D341Med (cell line): ENCODE measurements at places on chromosomes 2 and 18.
A peak's percentile ranks its signal among the peaks of the same experiment; 100 is the strongest.

DNA sequence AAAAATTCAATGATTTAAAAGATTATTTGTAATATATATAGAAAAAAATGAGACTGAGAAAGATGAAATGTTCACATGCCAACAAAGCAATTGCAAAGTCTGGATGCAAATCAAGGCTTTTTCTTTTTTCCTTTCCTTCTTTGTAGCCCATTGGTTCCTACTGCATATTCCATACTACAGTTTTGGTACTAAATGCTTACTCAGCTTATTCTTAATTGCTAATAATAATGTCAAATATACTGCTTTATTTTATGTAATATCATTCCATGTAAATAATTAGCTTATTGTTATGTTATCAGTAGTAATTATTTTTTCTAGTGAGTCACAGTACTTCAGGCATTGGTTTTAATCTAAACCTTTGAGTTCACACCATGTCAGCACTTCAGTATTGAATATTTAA is 407.4 kb upstream of the LRRTM1 start:
- no peak for DNase-seq

GRCh38 chr2:18078216-18078615 is 199.7 kb downstream of the KCNS3 start:
- no peak for DNase-seq

GRCh38 chr2:199588054-199588453 is 130.3 kb upstream of the SATB2 start:
- no peak for DNase-seq

DNA sequence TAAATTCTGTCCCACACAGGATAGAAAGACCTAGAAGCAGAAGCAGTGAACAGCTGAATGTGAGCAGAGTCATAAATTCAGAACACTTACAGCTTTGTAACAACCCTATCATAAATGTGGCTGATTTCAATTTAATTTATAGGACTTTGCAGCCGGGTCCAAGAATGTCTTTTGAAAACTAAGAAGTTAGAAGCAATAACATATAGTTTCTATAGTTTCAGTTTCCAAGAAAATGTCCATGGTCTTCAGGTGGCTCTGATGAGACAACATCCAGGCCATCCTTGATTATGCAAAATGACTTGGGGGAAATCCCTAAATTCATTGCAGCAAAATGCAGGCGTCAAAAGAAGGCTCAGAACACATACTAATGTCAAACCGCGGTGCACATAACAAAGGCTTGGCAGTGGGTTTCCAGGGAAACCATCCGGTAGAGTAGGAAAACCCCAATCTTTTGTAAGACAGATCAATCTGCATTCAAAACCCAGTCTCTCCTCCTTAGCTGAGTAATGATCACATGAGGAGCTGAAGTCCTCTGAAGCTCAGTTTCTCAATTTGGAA is 442.2 kb upstream of the ID2 start:
- no peak for DNase-seq

DNA sequence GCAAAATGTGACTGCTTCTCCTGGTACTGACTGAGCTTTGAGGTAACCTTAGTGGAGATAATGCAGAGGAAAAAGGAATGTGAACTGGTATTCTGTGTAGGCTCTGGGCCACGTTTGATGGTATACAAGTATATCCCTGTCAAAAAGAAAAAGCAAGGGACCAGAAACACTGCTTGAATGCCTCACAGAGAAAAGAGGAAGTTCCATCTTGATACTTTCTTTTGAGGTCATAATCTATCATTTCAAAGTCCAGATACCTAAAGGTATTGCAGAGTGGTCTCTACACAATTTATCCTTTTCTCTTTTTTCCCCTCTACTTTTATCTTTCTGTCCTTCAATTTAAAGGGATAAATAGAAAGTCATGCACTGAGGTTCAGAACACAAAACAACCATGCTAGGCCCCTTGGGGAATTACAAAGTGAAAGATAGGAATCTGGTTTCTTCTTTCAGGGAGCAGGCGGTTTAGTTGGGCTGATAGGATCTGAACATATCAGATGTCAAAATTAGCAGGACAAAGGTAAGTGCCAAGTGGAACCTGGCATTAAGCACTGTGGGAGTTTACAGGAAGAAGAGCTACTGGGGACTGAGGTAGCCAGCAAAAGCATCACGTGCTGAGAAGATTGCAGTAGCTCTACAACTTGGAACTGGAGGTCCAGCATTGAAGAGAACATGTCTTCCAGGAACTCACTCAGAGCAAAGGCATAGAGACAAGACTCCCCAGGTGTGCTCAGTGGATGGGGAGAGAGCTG is 121.2 kb downstream of the LYPD6 start:
- DNase-seq, result no peak

DNA sequence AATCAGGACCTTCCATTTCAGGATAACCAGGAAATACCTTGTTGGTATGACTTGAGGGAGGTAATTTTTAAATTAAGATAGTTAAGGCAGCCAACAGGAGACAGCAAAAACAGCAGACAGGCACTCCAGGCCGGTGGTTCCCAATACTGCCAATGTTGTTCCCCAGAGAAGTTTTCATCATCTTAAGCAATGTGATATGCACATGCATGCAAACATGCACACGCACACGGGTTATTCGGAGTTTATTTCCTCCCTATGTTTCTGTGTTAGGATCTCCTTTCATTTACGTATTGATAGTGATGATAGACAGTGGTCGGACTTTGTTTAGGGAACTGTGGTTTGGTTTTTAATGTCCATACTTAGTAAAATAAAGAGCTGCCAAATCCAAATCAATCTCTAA is 55.3 kb downstream of the STEAP3 start:
- DNase-seq, result no peak

DNA sequence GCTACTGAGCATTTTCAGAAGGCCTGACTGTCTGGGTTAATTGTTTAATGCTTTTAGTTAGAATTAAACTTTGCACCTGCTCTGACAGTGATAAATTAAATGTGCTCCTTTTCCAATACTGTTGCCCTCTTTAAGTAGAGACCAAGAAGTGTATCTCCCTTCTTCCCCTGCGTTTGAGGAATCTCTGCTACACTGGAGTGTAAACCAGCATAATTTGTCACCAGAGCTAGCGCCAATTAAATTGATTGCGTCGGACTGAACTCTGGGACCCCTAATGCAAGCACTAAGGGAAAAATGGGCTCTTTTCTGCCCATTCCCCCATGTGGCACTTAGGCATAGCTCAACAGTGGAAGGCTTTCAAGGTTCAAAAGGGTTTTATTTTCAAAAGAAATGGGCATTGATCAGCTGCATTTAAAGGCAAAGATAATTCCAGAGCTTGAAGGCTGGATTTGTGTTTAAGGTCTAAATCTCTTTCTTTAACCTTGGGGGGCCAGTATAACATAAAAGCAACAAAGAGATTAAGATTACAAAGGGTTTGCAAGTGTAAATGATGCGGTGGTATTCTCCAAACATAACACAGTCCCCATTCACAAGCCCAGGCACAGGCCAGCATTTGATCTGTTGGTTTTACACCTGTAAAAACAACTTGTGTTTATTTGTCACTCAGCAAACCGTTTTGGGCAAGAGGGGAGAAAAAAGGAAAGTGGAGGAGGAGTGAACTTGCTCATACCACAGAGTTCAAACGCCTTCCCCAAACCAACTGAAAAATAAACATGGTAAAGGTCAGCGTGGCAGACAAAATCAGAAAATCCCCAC is 427.6 kb downstream of the BCL11A start:
- DNase-seq, result no peak

DNA sequence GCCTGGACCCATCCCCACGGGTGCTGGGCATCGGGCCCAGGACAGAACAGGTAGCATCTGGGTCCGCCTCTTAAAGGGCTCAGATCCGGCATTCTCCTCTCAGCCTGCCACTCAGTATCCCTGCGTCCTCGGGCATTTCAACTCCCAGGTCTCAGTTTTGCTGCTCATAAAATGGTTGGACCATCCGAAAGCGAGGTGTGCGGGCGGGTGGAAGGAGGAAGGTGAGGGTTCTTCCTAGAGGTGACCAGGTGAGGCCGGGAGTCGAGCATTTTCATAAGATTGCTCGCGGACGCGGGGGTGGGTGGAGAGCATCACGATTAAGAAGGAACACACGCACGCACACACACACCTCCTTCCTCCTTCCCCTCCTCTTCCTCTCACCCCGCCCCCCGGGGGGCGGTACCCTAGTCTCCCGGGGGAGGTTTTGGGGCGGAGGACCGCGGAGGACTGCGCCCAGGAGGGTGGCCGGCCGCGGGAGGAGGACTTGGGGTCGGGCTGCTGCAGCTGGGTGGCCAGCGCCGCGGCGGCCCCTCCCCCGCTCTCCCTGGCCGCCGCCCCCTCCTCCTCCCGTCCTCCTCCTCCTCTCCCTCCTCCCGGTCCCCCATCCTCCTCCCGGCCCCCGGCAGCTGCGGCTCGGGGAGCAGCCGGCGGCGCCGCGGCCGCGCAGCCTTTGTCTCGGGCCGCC is 97.9 kb upstream of the GPR45 start:
- peak; percentile 43 for DNase-seq

DNA sequence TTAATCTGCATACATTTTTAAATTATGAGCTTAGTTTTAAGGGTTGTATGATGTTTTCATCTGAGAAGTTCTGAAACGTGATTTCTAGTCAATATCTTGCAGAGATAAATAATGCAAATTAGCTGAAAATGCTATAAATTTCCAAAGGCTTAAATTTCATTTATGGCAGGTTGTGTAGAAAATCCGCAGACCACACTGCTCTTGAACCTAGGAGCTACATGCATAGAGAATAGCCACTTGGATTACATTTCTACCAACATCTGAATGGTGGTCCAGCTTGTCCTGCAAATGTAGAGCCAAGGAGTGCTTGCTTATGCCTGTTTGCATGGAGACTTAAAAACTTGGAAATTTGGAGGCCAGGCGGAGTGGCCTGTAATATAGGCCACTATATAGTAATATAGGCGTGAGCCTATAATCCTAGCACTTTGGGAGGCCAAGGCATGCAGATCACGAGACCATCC is 6.8 kb downstream of the MAT2A start:
- no peak for DNase-seq

DNA sequence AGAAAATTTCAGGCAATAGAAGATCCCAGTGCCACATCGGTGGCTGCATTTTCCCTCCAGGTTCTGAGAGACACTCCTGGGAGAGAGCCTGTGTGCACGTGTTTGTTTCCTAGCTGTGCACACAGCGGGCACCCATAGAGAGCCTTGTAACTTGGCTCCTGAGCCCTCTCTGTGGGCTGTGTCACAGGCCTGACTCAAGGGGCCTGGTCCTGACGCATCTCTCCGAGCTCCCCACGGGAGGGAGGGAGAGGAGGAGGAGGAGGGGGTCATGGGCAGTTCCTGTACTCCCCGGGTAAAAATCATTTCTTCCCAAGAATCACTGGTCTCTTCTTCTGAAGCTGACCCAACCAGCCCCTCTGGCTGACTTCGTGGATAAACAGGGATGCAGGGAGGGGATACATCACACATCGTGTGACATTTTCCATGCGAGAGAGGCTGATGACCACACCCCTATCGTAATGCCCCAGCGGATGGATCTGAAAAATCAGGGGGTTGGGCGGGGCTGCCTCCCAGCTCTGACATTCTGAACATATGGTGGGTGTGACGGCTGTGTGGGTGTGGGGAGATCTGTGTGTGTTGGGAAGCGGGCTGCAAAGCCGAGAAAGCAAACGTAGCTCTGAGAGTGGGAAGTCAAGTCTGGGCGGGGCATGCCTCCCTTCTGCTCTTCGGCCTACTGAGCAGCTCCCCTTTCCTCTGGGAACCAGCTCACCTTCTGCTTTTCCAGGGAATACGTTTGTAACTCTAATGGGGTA is 308.3 kb upstream of the HS6ST1 start:
- DNase-seq, result no peak

DNA sequence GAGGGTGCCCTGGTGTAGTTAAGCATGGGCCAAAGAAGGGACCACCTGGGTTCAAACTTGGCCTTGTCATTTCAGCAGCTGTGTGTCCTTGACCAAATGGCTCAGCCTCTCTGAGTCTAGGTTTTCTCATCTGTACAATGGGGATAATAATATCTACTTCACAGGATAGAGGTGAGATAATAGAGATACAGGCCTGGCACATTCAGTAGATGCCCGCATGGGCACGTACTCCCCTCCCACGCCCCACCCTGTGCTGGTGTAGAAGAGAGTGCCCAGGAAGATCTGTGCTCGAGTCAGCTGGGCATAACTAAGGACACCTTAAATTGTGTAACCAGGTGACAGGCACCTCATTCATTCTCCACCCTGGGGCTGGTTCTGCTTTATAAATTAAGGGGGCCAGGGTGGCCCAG is 8.4 kb upstream of the TMEM185B start:
- no peak for DNase-seq

- no peak for DNase-seq
These were observed 768.1 kb downstream of the TMEM182 start for GRCh38 chr2:103529798-103530502.

DNA sequence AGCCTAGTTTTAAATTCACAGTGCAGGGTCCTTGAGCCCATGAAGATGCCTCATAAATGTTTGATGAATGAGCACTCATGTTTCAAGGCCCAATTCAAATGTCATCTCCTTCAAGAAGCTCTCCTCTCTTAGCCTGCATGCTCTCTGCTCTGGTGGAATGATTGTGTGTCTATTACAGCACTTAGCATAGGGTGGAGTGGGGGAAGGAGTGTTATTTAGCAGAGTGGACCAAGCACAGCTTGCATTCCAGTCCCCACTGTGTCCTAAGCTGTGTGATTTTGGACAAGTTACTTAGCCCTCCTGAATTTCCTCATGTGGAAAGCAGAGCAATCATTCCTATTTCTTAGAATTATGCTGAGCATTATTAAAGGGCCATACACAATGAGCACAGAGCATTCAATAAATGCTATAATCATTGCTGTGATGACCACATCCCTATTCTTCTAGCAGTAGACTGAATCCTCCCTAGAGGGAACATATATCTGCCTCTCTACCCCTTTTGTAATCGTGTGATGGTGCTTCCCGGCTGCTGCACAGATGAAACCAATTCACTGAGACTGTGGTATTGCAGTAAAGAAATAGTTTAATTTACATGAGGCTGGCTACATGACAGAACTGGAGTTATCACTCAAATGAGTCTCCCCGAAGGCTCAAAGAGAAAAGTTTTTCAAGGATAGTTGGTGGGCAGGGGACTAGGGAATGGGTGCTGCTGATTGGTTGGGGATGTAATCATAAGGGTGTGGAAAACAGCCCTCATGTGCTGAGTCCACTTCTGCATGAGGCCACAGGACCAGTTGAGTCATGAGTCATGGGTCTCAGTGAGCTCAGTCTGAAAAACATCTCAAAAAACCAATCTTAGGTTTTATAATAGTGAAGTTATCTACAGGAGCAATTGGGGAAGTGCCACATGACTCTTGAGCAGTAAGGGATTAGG is 173.4 kb upstream of the NDUFV2 start:
- no peak for DNase-seq

GRCh38 chr2:181907057-181907456 is 15.5 kb downstream of the ITPRID2 start:
- no peak for DNase-seq

DNA sequence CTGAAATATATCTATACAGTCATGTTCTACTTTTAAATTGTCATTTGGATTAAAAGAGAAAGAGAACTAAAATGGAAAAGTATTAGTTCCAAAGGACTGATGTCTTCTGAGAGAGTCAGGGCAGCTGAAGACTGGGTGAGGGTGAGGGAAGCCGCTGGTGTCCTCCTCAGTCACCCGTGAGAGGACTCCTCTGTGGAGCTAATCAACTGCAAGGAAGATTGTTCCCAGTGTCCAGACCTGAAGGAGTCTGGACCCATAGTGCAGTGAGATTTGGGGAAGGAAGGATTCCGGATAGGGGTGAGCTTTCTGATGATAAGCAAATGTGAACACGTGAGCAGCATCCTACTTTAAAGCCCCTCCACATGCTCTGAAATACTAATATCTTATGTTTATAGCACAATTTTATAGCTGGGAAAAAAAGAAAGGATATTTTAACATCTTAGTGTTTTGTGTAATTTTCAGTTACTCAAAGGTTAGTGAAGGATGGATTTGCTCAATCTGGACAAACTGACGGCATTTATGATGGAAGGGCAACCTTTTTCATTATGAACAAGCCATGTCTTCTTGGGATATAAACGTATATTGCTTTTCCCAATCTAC is 134.5 kb upstream of the TTC39C start:
- DNase-seq, result no peak
